ENCODE measurements at places on chromosomes 1 and 21.

DNA sequence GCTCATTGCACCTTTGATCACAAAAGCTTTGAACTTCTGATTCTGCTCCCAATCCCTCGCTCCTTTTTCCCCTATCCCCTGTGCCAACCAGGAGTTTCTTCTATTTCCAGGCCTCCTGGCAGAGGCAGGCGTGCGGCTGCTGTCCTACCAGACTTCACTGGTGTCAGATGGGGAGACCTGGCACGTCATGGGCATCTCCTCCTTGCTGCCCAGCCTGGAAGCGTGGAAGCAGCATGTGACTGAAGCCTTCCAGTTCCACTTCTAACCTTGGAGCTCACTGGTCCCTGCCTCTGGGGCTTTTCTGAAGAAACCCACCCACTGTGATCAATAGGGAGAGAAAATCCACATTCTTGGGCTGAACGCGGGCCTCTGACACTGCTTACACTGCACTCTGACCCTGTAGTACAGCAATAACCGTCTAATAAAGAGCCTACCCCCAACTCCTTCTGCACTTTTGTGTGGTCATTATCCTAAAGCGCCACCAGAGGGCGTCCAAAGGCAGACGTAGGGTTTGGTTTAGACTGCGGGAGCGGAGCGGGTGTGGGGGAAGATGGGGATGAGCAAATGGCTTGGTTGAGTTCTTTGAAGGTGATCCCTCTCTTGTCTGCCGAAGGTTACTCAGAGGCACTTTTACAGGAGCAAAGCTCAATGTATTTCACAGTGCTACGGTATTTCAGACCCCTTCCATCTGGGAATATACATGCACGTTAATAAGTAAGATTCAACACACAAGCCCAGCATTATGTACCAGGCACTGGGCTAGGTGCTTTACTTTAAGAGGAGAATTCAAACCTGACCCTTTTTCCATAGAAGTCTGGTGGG, 24.7 kb downstream of the HMGCS2 start:
- no peaks in the 10 kb centered on the region for H3K27me3 ChIP-seq
- no peak overlapping the region for H3K4me3 ChIP-seq
- peaks cover 22% of the 10 kb centered on the region for H3K4me1 ChIP-seq
- peak; percentile 64 for DNase-seq
- H3K36me3 ChIP-seq = peaks cover 44% of the 10 kb centered on the region

- H3K36me3 ChIP-seq = no peaks in the 10 kb centered on the region
- H3K4me3 ChIP-seq = no peak overlapping the region
- DNase-seq = no peak
Observed at GRCh38 chr1:214913966-214914365, 168.6 kb upstream of the KCNK2 start.

DNA sequence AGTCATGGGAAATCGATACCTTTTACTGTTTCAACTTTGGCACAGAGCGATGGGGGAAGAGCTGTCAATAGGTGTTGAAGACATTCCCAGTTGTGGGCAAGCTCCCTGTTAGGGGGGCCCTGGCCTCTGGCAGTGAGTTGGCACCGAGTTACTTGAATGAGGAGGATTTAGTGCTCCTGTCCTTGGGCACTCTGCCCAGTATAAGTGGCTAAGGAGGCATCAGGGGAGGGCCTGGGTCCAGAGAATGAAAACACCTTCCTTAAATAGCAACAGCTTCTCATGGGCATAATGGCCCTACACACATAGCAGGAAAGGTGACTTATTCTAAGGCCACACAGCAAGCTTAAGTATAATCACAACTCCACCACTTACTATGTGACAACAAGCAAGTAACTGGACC, 664.4 kb downstream of the PTPRU start:
- no peak overlapping the region for H3K27ac ChIP-seq
- no peaks in the 10 kb centered on the region for H3K4me1 ChIP-seq
- H3K4me3 ChIP-seq = no peak overlapping the region
- no peak for DNase-seq

DNA sequence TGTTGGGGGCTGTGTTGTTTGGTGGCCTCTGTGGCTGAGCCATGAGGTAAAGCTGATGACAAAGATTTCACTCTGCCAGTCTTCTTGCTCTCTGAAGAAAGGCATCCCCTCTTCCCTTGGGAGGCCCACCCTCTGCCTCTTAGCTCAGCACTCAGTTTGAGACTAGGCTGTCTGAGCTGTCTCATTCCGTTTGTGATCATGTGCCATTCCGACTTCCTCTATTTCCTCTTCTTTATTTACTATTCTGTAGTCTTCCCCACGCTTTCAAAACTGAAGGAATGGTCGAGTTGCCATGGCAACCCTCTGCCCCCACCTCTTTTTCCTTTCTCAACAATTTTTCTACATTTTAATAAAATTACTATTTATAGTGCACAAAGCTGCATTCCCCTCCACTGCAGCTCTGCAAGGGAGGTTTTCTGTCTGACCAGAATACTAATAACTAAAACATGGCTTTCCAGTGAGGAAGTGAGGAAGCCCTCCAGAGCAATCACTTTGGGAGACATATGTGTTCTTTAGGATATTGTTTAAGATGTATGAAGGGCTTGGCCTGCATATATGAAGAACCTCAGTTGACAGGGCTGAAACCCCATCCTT, 30.8 kb downstream of the KCNA3 start:
- DNase-seq = no peak
- H3K4me1 ChIP-seq = peaks cover 53% of the 10 kb centered on the region
- no peaks in the 10 kb centered on the region for H3K36me3 ChIP-seq
- H3K27me3 ChIP-seq = no peaks in the 10 kb centered on the region

DNA sequence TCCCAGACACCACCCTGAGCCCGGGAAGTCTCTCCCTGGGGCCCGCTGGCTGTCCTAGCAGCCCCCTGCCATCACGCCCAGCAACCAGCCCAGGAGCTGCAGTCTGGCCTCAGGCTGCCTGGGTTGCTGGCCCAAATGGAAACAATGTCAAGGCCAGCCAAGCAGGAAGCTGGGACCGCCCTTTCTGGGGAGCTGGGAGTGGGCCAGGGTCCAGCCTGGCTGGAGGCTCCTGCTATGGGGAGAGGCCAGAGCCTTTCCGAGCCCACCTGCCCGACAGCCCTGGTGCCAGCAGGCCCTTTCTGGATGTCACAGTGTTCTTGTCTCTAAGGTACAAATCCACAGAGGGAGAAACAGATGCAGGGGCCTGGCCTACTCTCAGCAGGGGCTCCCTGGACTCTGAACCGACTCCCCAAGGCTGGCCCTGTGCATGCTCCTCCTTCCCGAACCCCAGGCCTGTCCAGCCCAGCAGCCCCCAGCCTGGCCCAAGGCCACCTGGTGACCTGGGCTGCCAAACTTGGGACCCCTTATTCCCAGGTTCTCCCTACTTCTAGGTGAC, 1.2 kb upstream of the MMEL1 start:
- no peaks in the 10 kb centered on the region for H3K36me3 ChIP-seq
- DNase-seq = no peak
- peaks cover 5% of the 10 kb centered on the region for H3K4me1 ChIP-seq
- peaks cover 29% of the 10 kb centered on the region for H3K27me3 ChIP-seq
- H3K4me3 ChIP-seq = no peak overlapping the region
- H3K27ac ChIP-seq = no peak overlapping the region

- no peak overlapping the region for H3K4me3 ChIP-seq
- H3K27ac ChIP-seq = no peak overlapping the region
Observed at GRCh38 chr1:76162254-76162653, 87.7 kb downstream of the ST6GALNAC3 start.

- H3K4me3 ChIP-seq = peak overlapping the region; percentile 19
- peaks cover 83% of the 10 kb centered on the region for H3K36me3 ChIP-seq
- no peaks in the 10 kb centered on the region for H3K27me3 ChIP-seq
- H3K4me1 ChIP-seq = peaks cover 14% of the 10 kb centered on the region
- DNase-seq = no peak
- peak overlapping the region; percentile 82 for H3K27ac ChIP-seq
Observed at GRCh38 chr1:213003256-213003655, 12.4 kb downstream of the ANGEL2 start.

DNA sequence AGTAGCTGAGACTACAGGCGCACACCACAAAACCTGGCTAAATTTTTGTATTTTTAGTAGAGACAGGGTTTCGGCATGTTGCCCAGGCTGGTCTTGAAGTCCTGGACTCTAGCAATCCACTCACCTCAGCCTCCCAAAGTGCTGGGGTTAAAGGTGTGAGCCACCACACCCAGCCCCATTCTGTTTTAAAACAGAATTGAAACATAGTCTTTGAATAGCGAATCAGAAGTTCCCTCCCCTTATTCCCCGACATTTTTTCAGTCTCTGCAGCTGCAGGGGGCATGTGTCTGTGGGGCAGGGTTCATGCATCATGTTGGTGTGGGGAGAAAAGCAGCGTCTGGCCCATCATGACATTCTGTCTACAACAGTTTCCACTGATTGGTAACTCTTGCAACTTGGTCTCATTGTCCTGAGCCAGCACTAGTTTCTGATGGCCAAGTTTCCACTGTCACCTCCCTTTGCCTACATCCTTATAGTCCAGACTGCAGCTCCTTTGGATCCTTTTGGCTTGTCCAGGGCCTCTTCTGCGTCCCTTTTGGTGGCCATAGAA, 15.6 kb upstream of the HHAT start:
- peaks cover 30% of the 10 kb centered on the region for H3K27me3 ChIP-seq
- H3K4me3 ChIP-seq = no peak overlapping the region
- H3K36me3 ChIP-seq = no peaks in the 10 kb centered on the region
- H3K27ac ChIP-seq = no peak overlapping the region

GRCh38 chr1:230142608-230143210, 75.7 kb downstream of the GALNT2 start:
- H3K36me3 ChIP-seq = peaks cover 41% of the 10 kb centered on the region
- peaks cover 81% of the 10 kb centered on the region for H3K4me1 ChIP-seq
- no peak overlapping the region for H3K4me3 ChIP-seq
- no peaks in the 10 kb centered on the region for H3K27me3 ChIP-seq
- no peak overlapping the region for H3K27ac ChIP-seq

DNA sequence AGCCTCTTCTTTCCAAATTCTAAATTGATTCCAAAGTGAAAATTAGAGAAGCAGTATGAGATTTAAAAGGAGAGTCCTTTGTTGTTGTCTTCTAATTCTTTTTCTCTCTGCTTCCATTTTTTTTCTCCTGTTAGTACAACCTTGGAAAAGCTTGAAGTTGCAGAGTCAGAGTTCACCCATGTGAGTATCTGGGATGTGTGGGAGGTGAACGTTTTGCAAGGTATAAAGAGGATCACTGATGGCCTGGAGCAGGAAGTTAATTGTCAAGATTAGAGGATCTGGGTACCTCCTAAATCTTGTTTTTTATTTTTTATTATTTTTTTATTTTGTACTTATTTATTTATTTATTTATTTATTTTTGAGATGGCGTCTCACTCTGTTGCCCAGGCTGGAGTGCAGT, 7.7 kb upstream of the PSMD4 start:
- H3K27ac ChIP-seq = no peak overlapping the region
- peaks cover 90% of the 10 kb centered on the region for H3K36me3 ChIP-seq
- no peak overlapping the region for H3K4me3 ChIP-seq

- no peaks in the 10 kb centered on the region for H3K27me3 ChIP-seq
- peaks cover 91% of the 10 kb centered on the region for H3K36me3 ChIP-seq
- no peak overlapping the region for H3K27ac ChIP-seq
- H3K4me1 ChIP-seq = peaks cover 27% of the 10 kb centered on the region
Observed at GRCh38 chr1:169514566-169515270, 29.0 kb upstream of the SLC19A2 start.

GRCh38 chr1:39016604-39017171, 9.5 kb upstream of the NDUFS5 start:
- no peak overlapping the region for H3K4me3 ChIP-seq
- no peak overlapping the region for H3K27ac ChIP-seq
- no peaks in the 10 kb centered on the region for H3K4me1 ChIP-seq
- no peaks in the 10 kb centered on the region for H3K27me3 ChIP-seq

DNA sequence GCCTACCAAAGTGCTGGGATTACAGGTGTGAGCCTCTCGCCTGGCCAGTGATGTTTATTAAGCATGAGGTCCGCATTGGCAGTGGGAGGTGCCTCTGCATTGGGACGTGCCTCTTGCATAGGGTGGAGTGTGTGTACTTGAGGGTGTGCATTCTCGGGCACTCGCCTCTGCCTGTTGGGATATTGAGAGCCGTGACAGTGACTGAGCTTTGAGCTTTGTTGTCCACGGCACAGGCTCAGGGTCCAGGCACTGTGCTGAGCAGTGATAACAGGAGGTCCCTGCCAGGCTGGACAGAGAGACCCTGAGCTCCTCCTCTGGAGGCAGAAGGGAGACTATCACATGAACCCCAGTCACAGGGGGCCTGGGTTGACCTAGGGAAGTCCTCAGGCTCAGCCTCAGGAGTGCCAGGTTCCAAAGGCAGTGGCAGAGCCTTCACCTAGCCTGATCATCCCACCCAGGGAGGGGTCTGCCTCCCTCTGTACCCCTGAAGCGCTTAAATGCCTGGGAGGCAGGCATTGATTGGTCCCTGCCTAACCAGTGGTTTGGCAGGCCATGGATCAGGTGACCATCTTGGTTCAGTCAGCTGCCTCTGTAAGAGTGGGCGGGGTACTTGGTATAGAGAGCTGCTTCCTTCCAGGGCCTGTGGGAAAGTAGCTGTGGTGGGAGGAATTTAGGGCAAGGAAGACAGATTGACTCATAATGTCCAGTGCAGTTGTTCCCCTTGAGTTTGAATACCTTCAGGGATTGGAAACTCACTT, 213.8 kb upstream of the TMEM51 start:
- DNase-seq = no peak
- no peaks in the 10 kb centered on the region for H3K4me1 ChIP-seq
- no peak overlapping the region for H3K4me3 ChIP-seq
- no peak overlapping the region for H3K27ac ChIP-seq
- peaks cover 3% of the 10 kb centered on the region for H3K27me3 ChIP-seq
- H3K36me3 ChIP-seq = no peaks in the 10 kb centered on the region

GRCh38 chr1:235631816-235632215, 17.8 kb downstream of the GNG4 start:
- H3K36me3 ChIP-seq = no peaks in the 10 kb centered on the region
- no peak overlapping the region for H3K4me3 ChIP-seq
- peaks cover 9% of the 10 kb centered on the region for H3K4me1 ChIP-seq
- H3K27me3 ChIP-seq = peaks cover 12% of the 10 kb centered on the region
- no peak overlapping the region for H3K27ac ChIP-seq
- DNase-seq = no peak

DNA sequence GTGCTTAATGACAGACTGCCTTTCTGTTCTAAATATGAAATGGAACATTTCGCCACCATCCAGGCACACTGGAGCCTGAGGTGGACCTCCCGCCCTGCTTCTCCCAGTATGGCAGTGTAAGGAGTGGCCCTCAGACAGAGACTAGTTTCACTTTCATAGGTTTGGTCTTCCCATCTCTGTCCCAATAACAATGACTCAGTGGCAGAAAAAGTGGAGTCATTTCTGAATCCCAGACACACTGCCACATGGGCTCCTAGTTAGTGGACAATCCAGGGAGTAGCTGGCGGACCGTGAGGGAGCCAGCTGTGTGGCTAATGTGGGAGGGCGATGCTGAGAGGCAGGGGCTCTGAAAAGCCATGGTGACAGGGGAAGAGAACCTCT, 95.6 kb upstream of the TSPAN2 start:
- H3K4me1 ChIP-seq = peaks cover 16% of the 10 kb centered on the region
- H3K4me3 ChIP-seq = no peak overlapping the region
- H3K27me3 ChIP-seq = peaks cover 2% of the 10 kb centered on the region
- no peak for DNase-seq
- peak overlapping the region; percentile 86 for H3K27ac ChIP-seq

Data from activated T-cell treated with anti-CD3 and anti-CD28 coated beads, Interleukin-2, amount 50 U/mL, for 24 hours (primary cell).